Fibroblast of upper back skin (primary cell): ENCODE measurements at places on chromosomes 6 and 20.

GRCh38 chr6:168161371-168161750 lies 82.3 kb upstream of the FRMD1 start:
- DNase-seq: no peak

- DNase-seq: no peak
Measured at GRCh38 chr6:103797738-103798137, 1062.0 kb downstream of the HACE1 start.

DNA sequence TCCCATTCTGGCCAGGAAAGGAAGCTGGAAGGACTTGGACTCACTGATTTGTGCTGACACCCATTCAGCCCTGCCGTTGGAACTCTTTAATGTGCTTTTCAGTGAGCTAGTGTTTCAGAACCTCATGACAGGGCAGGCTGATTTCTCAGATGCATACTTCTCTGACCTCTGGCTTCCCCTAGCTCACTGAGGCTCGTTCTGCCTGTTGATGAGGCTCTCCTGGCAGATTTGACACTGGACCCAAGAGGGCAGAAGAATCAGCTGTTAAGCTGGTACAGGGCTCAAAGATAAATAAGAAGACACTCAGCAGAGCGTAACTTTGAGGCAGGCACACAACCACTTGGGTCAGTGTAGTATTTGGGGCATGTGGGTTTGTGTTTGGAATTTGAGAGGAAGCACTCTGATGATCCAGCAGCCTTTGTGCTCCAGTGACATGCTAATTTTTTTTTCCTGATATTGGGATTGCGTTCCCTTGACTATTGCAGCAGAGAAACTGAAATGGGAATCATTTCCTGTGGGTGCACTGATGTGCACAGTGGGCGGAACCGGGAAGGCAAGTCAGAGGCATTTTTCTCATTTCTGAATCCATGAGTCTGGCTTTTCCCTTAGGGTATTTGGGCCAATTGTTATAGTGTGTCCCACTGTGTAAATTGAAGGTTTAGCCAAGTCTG lies 80.2 kb downstream of the CARMIL1 start:
- peak; percentile 87 for DNase-seq

DNA sequence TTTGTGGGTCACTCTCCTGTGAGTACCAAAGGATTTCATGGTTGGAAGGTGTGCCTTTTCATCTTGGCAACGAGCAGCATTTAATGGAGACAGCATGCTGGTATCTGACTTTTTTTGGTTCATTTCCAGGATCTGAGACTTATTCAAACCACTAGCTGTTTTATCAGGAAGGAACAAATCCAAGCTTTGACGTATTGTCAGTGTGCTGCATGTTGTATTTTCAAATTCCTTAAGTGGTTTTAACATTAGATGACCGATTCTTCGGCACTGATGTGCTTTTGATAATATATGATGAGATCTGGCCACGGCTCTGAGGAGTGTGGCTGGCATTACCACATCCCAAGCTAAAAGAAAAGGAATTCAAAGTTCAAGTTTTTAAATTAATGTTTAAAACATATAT lies 6.4 kb downstream of the RMND1 start:
- DNase-seq: peak; percentile 93

GRCh38 chr6:34648806-34649205 lies 47.8 kb downstream of the ILRUN start:
- DNase-seq: no peak

GRCh38 chr6:7446619-7447325 lies 57.2 kb downstream of the RIOK1 start:
- peak; percentile 41 for DNase-seq
